Stimulated activated CD4-positive, alpha-beta T cell treated with anti-CD3 and anti-CD28 coated beads, Interleukin-4, amount 100 ng/mL, for 1 hour (primary cell): ENCODE measurements at places on chromosomes 1 and 21.
A peak's percentile ranks its signal among the peaks of the same experiment; 100 is the strongest.

- no peak for DNase-seq
Observed at GRCh38 chr1:23978805-23979204, 1.3 kb downstream of the SRSF10 start.

DNA sequence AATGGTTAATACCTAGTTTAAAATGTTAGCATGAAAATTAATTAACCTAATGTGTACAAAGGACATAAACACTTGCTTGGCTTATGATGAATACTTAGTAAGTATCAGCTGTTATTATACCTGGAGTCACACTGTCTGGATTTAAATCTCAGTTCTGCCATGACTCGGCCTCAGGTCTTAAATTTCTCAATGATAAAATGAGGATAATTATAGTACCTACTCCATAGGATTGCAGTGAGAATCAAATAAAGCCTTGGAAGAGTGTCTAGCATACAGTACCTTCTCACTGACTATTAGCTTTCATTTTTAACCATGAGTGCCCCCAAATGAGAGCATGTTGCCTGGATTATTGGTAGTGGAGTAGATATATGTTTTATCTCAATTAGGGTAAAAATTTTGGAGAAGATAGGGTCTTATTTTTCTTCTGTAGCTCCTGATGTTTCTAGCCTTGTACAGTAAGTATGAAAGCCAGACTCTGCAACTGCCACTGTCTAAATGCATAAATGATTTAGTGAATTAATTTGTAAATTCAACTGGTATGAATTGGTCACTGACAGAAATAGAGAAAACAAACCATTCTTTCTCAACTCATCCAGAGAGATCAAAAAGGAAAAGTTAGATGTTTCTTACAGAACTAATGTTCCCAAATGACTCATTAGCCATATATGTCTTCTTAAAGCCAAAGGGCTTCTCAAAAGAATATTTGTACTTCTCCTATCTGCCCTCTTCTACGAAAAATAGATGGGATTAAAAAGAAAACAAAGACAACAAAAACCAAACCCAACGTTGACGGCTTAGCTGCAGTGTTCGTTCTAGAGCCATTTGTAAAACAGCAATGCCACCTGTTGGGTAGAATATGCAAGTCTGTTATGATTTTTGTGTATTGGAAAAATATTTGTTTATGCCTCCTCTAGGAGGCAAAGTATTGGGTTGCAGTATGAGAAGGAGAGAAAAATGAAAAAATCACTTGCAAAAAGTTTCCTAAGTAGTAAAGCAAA lies 53.8 kb upstream of the MROH9 start:
- no peak for DNase-seq

GRCh38 chr1:219798283-219799030 lies 129.9 kb downstream of the SLC30A10 start:
- DNase-seq: no peak

GRCh38 chr1:14367451-14367850 lies 231.0 kb upstream of the KAZN start:
- no peak for DNase-seq

DNA sequence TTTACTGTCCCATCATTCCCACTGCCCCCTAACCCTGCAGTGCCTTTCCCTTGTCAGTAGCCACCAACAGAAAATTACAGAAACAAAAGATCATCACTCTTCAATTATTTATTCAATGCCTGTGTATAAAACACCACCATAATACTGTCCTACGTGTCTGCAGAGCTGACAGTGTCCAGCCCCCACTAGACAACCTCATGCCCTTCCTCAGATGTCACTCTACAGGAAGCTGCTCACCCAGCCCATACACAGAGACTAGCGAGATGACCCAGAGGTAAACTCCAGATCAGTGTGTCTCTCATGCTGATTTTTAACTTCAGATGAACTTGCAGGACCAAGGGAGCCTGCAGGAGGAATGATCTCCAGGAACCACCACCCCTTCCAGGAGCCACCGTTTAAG lies 51.3 kb upstream of the GJA5 start:
- DNase-seq: no peak

DNA sequence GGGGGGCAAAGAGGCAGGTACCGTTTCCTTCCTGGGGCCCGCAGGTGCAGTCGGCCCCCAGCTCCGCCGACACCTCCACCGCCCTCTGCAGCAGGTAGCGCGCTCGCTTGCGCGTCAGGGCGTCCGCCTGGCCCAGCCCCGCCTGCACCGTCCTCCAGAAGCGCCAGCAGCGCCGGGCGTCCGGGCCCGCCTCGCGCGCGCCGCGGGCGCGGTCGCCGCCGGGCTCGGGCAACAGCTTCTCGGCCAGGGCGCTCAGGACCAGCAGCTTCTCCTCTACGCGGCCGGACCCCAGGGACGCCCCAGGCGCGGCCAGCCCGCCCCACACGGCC lies 863 bp downstream of the TARBP1 start:
- peak; percentile 74 for DNase-seq

- DNase-seq: no peak
Observed at GRCh38 chr1:66562561-66562960, 28.6 kb downstream of the SGIP1 start.

- DNase-seq: no peak
Observed at GRCh38 chr1:64727861-64728260, 17.0 kb upstream of the RAVER2 start.

- DNase-seq: no peak
Observed at GRCh38 chr1:233962878-233963277, 58.4 kb downstream of the SLC35F3 start.

- DNase-seq: no peak
Observed at GRCh38 chr1:10549904-10550664, 75.3 kb downstream of the PEX14 start.
